NCI-H460 (cell line): ENCODE measurements at places on chromosomes 7 and 10. TPM values are rescaled to one million over a fixed set of nuclear protein-coding genes. Genes with fewer than 3 reads are reported as not detected.

- DNase-seq: no peak
Measured at GRCh38 chr7:1403638-1404459, 55.4 kb downstream of the MICALL2 start.

DNA sequence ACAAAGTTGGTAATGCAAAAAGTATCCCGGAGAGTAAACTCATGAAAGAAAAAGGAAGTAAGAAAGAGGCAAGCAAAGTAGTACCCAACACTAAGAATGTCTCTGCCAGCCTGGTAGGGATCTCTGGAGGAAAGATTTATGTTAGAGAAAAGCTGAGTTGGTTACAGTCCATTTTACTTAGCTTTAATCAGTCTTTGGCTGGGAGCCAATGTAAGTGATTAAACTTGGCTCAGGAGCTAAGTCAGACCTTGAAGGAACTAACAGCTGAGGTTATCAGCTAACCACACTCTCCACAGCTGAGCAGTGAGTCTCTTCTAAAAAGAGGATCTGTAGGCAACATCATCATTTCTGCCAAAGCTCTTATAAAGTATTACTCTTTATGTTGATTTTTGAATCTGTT is 148.0 kb downstream of the ANKRD7 start:
- no peak for DNase-seq

GRCh38 chr7:6385909-6386560 is 61.7 kb downstream of the DAGLB start:
- DNase-seq: no peak

The MMRN2 gene
- total RNA-seq: 0.37 and 0.40 TPM in 2 replicates

The SFTPD gene
- total RNA-seq: not detected in 2 replicates
